ENCODE measurements at places on chromosomes 4 and X.

DNA sequence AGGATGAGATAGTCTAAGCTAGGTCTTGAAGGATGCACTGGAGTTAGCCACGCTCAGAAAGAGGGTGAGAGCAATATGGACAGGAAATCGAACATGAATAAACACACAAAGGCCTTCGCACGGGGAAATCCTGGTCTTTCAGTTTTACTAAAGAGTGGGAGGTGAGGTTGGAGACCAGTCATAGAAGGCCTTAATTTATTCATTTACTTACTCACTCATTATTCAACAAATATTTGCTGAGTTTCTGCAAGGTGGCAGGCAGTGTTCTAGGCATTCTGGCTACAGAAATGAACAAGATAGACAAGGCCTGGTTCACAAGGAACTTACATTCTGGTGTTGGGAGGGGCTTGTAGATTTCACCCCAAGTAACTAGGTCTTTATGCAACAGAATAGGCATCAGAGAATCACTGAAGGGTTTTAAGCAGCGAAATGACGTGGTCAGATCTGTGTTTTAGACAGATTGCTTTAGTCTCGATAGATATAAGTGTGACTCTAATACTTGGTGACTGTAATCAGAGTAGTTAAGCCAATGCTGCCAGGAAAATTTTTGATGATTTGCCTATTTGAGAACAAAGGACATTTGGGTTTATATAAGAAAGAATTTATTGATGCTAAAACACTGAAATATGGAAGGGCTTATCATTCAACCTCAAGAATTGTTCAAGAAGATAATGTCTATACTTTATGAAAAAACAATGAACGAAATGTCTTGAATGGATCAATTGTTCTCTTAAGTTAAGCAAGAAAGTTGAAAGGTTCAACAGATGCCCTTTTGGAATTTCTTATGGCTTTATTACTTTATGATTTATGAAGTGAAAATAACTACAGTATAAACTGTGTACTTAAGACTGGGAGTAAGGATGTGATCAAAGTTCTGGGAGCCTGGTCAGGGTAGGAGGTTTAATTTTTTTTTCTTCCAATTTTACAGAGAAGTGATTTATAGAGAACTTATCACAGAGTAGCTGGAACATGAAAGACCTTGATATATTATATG lies 184.4 kb upstream of the CASK start:
- DNase-seq = no peak

GRCh38 chr4:110198049-110198434 lies 373 bp downstream of the ELOVL6 start:
- DNase-seq = no peak

- DNase-seq = no peak
These were observed 25.2 kb downstream of the SOD3 start for GRCh38 chr4:24820541-24820940.

- DNase-seq = no peak
These were observed 62.8 kb downstream of the FAM9B start for GRCh38 chrX:8971116-8971515.

DNA sequence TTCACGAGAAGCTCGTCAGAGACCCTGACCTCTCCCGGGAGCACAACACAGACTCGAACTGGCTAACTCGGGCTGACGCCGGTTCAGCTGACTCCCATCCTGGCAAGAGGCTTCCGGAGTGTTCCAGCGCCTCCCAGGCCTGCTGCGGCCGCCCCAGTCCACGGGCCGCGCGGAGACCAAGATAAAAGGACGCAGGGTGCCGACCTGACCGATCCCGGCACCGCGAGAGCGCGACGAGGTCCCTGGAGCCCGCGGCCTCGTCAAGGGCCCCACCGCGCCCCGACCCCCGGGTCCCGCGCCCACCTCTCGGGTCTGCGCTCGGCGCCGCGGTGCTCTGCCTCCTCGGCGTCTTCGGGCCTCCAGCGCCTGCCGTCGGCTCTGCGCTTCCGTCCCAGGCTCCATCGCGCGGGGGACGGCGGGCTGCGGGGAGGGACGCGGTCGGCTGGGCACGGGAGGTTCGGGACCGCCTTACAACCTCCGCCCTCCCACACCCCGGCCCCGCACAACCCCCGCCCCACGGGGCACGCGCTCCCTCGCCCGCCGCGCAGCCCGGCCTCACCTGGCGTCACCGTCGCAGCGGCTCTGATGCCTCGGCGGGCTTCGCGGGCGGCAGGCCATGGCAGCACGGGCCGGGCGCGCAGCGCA lies 426 bp downstream of the SLBP start:
- DNase-seq = no peak

GRCh38 chr4:129223945-129224344 lies 128.0 kb downstream of the C4orf33 start:
- DNase-seq = no peak

GRCh38 chr4:8198206-8198905 lies 734 bp upstream of the SH3TC1 start:
- no peak for DNase-seq

GRCh38 chr4:19195696-19196095 lies 1056.0 kb upstream of the SLIT2 start:
- no peak for DNase-seq

DNA sequence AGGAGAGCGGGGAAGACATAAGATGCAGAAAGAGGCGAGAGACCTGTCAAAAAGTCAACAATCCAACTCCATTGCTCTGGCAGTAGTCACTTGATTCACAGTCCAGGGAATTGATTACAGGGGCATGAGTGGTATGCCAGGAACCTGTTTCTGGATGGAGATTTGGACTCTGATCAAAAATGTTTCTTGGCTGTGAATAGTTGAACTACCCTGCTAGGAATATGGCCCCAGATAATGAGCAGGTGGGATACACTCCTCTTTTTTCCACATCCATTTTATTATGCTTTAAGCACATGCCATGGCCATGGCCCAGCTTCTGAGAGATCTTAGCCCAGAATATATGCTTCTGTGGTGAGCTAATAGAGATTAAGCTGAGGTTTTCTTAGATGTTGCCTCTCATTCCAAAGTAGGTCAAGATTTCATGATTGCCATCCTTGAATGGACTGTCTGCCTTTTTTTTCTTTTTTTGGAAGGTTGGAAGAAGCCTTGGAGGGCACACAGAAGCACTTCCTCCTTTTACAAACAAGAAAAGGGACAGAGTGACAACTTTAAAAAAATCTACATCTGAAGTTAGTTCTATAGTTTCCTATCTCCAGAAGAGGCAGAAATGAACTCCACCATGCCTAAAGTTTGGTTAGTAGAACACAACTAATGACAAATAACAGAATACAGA lies 121.9 kb downstream of the KIT start:
- no peak for DNase-seq

- no peak for DNase-seq
These were observed 1.3 kb downstream of the LCORL start for GRCh38 chr4:18020145-18020670.

DNA sequence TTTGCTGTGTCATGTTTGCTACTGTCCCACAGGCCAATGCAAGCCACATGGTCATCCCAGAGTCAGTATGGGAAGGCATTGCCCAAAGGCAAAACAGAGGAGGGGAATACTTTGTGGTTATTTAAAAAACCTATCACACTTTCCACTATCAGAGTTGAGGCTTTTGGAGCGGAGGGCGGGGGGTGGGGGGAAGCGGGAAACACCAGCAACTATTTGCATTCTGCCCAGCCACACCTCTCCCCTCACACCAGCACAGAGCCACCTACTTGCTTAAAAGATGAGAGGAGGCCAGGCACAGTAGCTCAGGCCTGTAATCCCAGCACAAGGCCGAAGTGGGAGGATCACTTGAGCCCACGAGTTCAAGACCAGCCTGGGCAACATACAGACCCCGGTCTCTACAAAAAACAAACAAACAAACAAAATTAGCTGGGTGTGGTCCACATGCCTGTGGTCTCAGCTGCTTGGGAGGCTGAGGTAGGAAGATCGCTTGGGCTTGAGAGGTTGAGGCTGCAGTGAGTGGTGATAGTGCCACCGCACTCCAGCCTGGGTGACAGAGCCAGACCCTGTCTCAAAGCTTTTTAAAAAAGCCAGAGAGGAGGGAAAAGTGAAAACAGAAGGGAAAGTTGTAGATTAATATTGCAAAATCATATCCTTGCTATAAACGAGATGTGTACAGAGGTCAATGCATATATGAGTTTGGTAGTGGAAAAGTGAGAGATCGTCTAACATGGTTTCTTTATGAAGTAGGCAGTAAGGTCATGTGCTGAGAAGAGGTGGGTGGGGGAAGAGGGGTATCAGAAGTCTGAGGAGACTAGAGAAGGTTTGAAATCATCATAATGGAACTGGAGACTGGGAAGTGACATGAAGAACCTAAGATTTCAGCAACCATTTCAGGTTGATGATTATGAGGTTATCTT lies 1.9 kb upstream of the CHST7 start:
- DNase-seq = no peak

GRCh38 chr4:6402566-6403399 lies 69.6 kb downstream of the PPP2R2C start:
- no peak for DNase-seq

DNA sequence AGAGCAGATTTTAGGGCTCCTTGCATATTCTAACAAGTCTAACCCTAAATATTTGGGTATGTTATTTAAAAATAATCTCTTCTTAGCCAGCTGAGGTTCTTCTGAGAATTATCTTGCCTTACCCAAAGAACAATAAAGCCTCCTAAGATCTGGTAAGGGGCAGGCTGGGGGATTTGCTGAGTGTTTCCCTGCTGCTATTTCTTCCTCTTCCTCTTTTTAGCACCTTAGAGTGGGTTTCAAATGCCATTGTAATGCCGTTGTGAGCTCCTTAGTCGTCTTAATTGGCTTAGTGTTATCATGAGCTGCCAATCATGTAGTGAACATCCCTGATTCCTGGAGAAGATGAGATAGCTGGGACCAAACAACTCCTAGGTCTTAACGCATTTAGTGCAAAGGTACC lies 15.4 kb downstream of the STOX2 start:
- no peak for DNase-seq

DNA sequence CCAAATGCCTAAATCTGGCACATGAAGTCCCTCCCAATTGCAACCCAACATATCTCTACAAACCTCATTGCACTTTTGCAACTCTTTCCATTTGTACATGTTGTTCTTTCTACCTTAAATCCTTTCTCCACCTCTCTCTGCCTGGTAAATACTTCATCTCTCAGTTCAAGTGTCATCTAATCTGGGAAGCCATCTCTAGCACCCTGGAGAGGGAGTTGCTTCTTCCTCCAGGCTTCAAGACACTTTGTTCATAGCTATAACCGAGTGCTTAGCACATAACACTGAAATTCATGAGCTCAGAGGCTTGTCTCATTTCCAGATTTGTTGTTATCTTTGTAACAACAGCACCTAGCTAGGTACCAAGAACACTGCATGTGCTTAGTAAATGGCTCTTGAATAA lies 114.8 kb upstream of the NAP1L5 start:
- no peak for DNase-seq

- no peak for DNase-seq
These were observed 20.9 kb upstream of the PRMT9 start for GRCh38 chr4:147704846-147705245.

DNA sequence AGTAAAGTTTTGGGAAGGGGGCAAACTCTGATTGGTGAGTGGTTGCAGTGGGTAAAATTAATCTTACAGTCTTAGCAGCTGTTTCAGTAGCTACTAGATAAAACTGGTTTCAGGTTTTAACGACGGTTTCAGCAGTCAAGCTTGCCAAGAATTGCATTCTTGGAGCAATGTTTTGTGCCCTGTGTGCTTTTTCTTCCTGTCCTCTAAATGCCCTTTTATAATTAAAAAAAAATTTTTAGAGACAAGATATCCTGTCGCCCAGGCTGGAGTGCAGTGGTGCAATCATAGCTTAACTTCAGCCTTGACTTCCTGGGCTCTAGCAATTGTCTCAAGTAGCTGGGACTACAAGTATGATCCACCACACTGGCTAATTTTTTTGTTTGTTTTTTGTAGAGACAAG lies 6.3 kb upstream of the PPEF2 start:
- no peak for DNase-seq

DNA sequence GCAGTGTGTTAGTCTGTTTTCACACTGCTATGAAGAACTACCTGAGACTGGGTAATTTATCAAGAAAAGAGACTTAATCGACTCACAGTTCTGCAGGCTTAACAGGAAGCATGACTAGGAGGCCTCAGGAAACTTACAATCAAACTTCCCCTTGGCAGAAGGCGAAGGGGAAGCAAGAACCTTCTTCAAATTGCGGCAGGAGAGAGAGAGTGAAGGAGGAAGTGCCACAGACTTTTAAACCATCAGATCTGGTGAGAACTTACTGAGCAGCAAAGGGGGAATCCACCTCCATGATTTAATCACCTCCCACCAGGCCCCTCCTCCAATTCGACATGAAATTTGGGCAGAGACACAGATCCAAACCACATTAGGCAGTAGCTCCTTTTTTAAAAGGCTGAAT lies 59.2 kb upstream of the LEF1 start:
- no peak for DNase-seq

GRCh38 chr4:137601934-137602333 lies 69.6 kb upstream of the PCDH18 start:
- DNase-seq = no peak

DNA sequence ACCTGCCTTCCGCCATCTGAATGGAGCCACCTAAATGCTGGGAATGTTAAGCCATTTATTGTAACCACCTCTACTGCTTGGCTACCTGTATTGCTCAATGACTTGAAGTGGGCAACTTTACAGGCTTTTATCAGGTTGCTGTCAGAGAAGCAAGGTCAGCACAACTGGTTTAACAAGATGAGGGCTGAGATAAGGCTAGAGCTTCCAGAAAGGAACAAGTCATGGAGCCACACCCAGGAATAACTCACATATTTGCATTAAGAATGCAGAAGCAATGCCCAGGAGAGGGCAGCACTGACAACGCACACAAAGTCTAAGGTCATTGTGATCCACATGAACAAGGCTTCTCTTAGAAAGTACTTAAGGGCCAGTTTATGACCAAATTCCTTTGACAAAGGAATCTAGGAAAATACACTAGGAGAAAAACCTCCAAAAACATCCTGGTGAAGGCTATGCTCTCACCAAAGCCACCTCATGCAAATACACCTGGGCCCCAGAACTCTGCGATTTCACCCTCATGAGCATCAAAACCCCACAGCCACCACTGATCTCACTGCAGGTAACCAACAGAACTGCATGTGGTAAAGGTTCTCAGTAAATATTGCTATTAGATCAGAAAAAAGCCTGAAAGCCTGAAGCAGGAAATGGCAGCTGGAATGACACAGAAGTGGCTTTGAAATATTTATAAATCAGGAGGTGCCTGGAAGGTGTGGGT lies 15.0 kb upstream of the STS start:
- no peak for DNase-seq

DNA sequence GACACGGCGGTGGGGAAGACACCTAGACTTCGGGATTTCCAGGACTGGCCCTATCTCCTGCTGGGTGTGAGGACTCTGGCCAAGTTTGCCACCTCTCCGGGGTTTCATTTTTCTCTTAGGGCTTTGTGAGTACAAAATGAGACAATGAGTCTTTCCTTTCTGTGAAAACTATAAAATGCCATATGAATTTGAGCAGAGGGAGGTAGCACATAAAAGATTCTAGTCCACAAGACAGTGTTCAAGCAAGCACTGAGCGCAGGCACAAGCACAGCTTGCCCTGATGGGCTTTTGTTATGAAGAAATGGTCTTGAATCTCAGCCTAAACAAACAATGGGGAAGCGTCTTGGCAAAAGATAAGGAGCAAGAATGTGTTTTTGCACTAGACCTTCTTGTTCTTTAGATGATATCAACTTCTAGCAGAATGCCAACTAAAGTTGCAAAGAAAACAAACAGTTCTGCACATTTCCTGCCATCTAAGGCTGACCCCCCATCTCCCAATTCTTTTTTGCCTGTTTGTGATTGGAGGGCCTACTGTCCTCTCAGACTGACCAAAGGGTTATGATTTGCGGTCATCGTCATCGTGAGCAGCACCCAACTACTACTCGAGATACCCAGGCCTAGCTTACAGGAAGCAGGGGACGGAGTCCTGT lies 73.0 kb upstream of the ZNF518B start:
- no peak for DNase-seq

Measured in HuH-7 (cell line).